ENCODE measurements at places on chromosomes 12 and 14.

GRCh38 chr14:79627058-79627457 is 584.2 kb downstream of the DIO2 start:
- no peak for DNase-seq

DNA sequence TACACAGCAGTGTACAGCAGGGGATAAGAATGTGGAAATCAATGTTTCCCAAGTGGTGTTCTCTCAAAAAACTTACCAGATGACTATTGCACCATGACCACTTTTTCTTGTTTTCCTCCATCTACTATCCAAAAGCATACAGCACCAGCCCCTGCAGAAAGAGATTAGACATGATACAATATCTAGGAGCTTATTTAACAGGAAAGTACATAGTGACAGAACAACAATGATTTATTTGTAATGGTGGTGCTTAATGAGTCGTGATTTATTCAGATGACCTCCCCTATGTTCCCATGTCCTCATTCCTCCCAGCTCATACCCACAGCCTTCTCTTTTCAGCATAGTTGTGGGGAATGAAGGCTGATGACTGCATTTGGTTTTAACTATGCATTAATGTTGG is 413.6 kb downstream of the BTG1 start:
- no peak for DNase-seq

DNA sequence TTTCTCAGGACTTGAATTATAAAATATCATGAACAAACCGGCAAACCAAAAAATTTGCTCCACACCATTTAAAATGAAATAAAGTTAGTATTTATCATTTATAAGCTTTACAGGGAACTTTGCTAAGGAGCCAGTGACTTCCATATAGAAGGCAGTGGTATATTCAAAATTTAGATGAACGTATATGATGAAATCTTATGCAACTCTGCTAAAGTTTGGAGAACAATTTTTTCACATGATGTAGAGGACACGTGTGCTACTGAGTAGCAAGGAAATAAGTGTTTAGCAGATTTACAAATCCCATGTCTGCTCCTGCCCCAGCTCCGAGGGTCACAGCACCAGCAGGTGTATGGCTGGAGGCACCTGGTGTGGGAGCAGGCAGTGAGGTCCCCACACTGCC is 70.8 kb upstream of the IFNG-AS1 start:
- DNase-seq = no peak

DNA sequence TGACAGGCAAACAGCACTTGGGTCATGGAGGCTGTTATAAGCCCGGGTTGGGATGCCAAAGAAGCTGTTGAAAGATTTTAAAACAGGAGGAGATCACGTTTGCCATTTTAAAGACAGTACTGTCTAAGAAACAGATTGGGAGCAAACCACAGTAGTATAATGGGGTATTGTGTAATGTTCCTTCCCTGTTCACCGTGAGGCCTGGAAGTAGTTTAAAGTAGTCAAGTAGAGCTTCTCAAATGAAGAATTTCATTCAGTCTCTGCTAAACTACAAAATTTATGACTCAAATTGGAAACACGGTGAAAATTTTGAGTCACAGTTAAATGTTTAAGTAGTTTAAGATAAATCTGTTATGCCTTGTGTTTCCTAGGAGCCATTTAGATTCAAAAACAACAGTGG is 35.8 kb downstream of the ATP2A2 start:
- DNase-seq = no peak

GRCh38 chr14:31204593-31205534 is 2.7 kb downstream of the HECTD1 start:
- no peak for DNase-seq

DNA sequence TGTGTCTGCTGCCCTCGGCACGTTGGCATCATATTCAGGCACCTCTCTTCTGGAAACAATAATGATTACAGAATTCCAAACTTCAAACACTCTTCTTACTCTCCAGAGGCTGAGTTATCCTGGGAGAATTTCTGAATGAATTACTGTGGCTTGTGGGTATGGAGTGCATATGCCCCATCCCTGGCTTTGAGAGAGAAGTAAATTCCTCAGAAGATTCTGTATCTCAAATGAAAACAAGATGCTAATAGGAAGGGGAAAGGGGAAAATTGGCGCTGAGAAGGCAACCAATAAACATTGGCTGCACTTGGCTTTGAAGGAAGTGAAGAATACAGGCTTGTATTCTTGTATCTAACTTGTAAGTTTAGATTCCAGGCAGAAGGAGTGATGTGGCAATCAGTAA is 132.0 kb upstream of the NOVA1 start:
- no peak for DNase-seq

GRCh38 chr14:51240804-51241380 is 845 bp downstream of the TMX1 start:
- DNase-seq = no peak

- no peak for DNase-seq
Measured at GRCh38 chr14:89190765-89191513, 226.1 kb downstream of the FOXN3 start.

GRCh38 chr14:53531730-53532129 is 378.6 kb upstream of the DDHD1 start:
- DNase-seq = no peak

GRCh38 chr12:27733052-27733656 is 22.5 kb downstream of the MRPS35 start:
- DNase-seq = no peak

- DNase-seq = no peak
Measured at GRCh38 chr12:111224186-111225066, 144.5 kb downstream of the PHETA1 start.

DNA sequence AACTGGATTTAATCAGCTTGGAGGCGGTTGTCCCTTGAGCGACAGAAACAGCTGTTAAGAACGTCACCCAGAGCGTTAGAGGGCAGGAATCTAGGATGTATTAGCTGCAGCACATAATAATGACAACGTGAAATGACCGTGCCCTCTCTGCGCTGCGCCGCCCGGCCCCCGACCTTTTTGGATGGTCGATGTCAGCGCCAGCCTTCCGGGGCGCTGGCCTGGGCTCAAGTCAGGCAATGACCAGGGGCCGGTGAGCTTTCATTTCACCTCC is 427 bp upstream of the TMEM120B start:
- DNase-seq = no peak

DNA sequence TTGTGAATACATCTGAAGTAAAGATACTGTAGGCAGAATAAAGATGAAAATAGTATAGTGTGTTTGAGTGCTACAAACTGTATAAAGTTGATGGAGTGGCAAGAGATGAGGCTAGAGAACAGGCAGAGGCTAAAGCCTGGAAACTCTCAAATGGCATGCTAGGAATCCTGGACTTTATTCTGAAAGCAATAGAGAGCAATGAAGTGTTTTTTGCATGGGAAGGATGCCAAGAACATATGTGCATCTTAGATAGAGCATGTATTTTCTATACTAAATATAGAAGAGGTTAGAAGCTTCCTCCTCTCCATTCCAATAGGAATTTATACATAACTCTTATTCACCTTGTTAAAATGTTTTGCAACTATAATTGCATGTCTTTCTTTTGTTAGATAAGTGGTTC is 86.3 kb upstream of the TMTC2 start:
- no peak for DNase-seq

- DNase-seq = no peak
Measured at GRCh38 chr14:53993920-53994607, 37.4 kb upstream of the BMP4 start.

GRCh38 chr12:70646850-70647249 is 9.6 kb upstream of the PTPRB start:
- DNase-seq = no peak

DNA sequence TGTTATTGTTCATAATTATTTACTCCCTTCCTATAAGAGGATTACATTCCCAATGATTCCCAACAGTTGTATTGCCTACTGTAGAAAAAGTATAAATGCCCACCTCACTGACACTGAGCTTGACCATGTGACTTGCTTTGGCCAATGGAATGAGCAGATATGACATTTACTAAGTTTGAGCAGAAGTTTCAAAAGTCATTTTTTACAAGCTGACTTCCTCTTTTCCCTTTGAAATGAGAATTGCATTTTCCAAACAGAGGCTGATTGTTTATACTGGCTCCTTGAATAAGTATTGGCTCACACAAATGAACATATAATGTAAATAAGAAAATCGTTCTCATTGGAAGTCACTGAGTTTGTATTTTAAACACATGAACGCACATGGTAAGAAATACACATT is 116.4 kb upstream of the LRFN5 start:
- DNase-seq = no peak

GRCh38 chr12:13523536-13524307 is 327.2 kb downstream of the EMP1 start:
- no peak for DNase-seq

- DNase-seq = no peak
Measured at GRCh38 chr12:132633398-132633797, 14.8 kb downstream of the P2RX2 start.

DNA sequence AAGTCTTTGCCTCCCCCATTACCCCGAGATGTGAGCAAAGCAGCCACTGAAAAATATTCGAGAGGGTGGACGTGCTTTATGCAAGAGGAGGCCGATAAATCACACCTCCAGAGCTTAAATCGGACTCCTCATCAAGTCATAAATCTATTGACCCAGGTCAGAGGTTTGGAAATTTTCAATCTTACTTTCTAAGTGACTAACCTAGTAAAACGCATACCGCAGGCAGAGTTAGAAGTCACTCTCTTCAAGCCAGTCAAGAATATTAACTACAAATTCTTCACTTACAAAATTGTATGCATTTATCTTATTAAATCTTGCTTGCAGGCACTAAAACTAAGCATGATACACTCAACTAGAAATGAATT is 34.9 kb downstream of the GPHB5 start:
- DNase-seq = no peak

- no peak for DNase-seq
Measured at GRCh38 chr12:1606021-1606622, 11.7 kb upstream of the FBXL14 start.

DNA sequence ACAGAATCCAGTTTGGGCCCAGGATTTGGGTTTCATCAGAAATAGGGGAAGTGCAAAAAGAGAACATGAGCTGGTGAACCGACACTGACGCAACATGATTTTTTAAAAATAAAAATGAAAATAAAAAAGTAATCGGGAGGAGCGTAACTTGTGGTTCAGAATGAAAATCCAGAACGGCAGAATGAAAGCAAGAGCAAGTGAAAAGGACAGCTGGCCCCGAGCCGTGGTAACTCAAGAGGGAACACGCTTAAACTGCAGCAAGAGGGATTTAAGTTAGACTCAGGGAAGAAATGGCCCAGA is 1.6 kb downstream of the SLC6A12 start:
- DNase-seq = no peak

GRCh38 chr12:10590966-10591365 is 22.4 kb downstream of the MAGOHB start:
- no peak for DNase-seq

DNA sequence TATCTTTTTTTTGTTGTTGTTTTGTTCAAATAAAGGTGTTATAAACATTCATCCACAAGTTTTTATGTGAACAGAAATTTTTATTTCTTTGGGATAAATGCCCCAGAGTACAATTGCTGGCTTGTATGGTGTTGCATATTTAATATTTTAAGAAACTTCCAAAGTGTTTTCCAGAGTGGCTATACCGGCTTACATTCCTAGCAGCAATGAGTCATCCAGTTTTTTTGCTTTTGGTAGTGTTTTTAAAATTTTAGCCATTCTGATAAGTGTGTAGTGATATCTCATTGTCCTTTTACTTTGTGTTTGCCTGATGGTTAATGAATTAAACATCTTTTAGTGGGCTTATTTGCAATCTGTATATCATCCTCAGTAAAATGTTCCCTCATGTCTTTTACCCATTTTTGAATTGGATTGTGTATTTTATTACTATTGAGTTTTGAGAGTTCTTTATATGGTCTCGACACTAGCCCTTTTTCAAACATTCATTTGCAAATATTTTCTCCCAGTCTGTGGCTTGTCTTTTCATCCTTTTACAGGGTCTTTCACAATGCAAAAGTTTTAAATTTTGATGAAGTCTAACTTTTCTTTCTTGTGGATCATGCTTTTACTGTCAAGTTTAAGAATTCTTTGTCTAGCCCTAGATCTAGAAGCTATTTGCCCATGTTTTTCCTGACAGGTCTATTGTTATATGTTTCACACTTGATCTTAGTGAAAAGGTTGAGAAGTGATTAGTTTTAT is 29.5 kb downstream of the PPP4R4 start:
- no peak for DNase-seq

- no peak for DNase-seq
Measured at GRCh38 chr12:132719141-132719953, 8.7 kb downstream of the PGAM5 start.

DNA sequence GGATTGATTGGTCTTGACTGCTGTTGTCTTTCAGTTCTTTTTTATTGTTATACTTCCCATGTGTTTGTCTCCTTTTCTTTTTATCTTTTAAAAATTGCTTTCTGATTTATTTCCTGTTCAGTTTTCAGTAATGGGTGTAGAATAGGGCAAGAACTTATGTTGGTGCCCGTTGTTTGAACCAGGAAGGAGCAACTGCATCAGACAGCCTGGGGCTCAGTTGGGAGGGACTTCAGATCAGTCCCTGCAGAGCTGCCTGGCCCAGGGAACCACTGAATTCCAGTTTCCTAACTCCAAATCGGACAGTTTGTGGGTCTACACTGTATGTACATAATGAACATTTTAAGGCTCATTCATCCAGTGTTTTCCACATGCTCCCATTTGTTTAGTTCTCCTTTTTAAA is 64.9 kb downstream of the FBXO34 start:
- no peak for DNase-seq

- DNase-seq = no peak
Measured at GRCh38 chr12:32988982-32989381, 92.4 kb upstream of the PKP2 start.

- no peak for DNase-seq
Measured at GRCh38 chr14:71415404-71415690, 508.1 kb downstream of the PCNX1 start.

GRCh38 chr14:82387699-82388098 is 854.0 kb upstream of the SEL1L start:
- DNase-seq = no peak

DNA sequence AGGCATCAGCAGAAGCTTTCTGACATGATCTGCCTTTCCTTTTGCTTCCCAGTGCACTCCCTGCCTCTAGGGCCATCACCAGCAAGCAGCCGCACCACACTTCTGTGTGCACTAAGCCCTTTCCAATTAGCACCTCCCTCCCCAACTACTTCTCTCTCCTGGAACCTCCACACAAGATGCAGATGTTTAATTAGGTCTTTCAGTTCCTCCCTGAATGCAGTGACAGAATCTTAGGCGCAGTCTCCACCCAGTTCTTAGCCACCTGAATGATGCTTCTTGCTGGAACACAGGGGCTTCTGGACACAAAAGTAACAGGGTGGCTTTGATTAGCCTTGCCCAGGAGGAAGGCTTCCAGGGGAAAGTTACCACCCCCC is 32.9 kb downstream of the NIN start:
- DNase-seq = no peak

GRCh38 chr14:35401422-35402265 is 2.9 kb downstream of the NFKBIA start:
- DNase-seq = no peak

- no peak for DNase-seq
Measured at GRCh38 chr12:4984971-4985370, 58.7 kb upstream of the KCNA5 start.
